Breast epithelium (tissue), 4 donors: ENCODE measurements at places on chromosomes 3 and 15. TPM values are rescaled to one million over a fixed set of nuclear protein-coding genes. Genes with fewer than 3 reads are reported as not detected.

The TTC21A gene
- total RNA-seq: 16.1 TPM

GRCh38 chr3:60933824-60934223, 317.4 kb downstream of the FHIT start:
- no peak for DNase-seq

DNA sequence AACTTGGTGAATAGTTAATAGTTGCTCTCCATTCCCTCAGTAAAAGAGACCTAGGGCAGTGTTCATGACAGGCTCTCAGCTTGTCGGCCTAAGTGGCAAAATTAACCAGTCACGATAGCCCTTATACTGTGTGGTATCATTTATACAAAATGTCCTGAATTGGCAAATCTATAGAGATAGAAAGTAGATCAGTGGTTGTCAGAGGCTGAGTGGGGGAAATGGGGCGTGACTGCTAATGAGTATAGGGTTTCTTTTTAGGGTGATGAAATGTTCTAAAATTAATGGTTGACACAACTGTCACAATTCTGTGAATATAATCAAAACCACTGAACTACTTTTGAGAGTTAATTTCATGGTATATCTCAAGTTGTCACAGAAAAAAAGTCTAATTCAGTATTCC, 20.9 kb downstream of the ARIH1 start:
- DNase-seq: no peak

The CYP1A1 gene
- 0.80 TPM for total RNA-seq

DNA sequence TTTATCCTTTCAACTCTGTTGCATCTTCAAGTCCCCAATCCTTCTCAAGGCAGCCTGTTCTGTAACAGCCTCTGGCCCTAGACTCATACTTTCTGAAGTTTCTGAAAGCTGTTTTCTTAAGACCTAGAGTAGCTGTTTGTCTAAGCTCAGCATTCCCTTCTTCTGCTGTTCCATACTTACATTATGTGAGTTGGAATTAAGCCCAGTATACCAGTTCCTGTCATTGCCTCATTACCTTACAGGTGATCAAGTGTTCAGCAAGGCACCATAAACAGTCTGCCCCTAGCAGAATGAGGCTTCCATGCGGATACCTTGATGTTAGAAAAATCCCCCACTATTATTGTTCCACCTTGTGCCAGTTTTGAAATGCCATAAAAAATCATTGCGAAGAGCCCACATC, 180.6 kb downstream of the PLCL2 start:
- DNase-seq: no peak

GRCh38 chr3:27431116-27431515, 53.1 kb downstream of the SLC4A7 start:
- no peak for DNase-seq

The SKIC8 gene
- 96.0 TPM for total RNA-seq

The RBP2 gene
- total RNA-seq: not detected

The LDHAL6B gene
- not detected for total RNA-seq

DNA sequence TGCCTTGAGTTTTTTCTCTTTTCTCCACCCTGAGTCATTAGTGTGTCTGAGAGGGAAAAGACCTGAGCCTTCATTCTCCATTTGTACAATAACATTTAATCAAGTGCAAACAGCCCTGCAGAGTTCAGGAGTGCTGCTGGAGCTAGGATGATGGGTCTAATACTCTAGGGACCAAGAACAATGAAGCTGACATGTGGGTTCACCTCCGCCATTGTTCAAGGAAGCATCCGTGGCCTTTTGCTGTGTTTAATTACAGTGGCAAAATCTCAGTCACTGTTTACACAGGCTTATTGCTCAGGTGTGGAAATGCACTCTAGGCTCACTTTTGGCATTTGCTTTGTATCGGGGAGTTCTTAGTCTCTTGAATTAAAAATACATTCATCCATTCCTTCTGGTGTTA, 259.6 kb downstream of the LRTM1 start:
- no peak for DNase-seq
